Hematopoietic multipotent progenitor cell treated with erythropoietin and hydrocortisone succinate and interleukin-3 and kit ligand, for 15 days (in vitro differentiated cells): ENCODE measurements at places on chromosomes 3 and 15.

DNA sequence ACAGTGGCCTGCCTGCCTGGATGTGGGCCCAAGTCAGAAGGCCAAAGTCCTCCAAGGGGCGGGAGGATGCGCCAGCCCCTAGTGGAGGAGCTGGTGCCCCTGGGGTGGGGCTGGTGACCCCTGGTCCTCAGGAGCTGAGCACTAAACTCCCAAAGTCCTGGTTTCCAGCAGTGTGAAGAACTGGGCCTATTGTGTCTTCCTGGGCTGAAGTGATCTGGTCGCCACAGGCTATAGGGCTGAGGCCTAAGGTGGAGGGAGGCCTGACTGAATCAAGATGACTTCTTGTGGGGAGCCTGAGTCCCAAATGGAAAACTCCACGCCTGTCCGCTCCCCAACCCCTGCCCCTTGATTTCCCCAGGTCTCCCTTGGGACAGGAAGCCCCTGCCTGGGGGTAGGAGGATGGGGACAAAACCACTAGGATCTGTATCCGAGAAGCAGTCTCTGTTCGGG lies 753 bp upstream of the FES start:
- DNase-seq: no peak

DNA sequence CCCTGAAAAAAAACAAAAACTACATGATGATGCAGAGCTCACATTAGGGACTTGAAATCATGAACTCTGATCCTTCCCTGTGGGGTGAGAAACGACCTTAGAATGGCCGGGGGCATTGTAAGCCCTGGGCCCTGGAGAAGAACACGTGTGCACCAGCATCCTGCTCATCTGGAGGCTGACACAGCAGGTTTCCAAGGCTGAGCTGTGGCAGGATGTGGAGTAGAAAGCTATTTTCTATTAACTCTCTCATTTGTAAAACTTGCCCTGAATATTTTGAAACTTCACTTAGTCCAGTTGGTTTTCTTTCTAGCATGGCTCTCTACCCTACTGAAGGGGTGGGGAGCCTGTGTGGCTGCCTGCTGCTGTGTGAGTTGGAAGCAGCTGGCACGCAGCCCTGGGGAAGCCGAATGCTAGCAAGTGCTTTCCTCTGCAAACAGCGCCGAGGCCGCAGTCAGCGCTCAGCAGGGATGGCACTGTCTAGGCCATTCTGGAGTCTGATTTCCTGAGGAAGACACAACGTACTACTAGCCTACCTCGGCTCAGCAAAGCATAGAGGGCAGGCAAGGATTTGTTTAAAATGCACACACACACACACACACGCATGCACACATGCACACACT lies 58.0 kb downstream of the GABRG3 start:
- no peak for DNase-seq

- DNase-seq: no peak
Measured at GRCh38 chr15:88077296-88078020, 179.1 kb downstream of the NTRK3 start.

DNA sequence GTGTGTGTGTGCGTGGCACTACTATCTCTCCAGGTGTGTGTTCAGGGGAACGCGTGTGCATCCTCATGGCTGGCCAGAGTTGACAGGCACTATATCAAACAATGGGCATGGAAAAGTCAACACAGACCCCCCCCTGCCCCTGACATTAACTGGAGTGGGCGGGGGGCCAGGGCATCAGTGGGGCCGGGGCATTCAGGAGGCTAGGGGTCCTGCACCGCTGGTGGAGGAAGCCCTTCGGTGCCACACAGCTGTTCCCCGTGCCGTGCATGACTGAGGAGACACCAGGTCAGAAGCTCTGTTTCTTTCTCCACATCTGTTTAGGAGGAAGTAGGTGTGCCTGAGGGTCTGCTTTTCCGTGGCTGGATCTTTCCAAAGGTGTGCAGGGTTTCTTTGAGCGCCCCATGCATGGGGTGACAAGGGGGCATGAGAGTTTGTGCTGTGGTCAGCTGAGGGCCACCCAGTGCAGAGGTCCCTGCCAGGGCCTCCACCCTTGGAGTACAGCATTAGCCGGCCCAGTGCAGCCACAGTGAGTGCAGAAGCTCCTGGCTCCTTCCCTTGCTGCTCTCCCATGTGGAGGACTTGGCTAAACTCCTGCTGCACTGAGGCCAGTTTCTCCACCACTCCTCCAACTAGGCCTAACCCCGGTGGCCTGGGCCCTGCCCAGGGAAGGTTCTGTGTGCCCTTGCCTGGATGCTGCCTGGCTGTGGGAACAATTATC lies 7.5 kb downstream of the C3orf22 start:
- no peak for DNase-seq

GRCh38 chr3:152676810-152677379 lies 158.0 kb upstream of the P2RY1 start:
- DNase-seq: no peak

DNA sequence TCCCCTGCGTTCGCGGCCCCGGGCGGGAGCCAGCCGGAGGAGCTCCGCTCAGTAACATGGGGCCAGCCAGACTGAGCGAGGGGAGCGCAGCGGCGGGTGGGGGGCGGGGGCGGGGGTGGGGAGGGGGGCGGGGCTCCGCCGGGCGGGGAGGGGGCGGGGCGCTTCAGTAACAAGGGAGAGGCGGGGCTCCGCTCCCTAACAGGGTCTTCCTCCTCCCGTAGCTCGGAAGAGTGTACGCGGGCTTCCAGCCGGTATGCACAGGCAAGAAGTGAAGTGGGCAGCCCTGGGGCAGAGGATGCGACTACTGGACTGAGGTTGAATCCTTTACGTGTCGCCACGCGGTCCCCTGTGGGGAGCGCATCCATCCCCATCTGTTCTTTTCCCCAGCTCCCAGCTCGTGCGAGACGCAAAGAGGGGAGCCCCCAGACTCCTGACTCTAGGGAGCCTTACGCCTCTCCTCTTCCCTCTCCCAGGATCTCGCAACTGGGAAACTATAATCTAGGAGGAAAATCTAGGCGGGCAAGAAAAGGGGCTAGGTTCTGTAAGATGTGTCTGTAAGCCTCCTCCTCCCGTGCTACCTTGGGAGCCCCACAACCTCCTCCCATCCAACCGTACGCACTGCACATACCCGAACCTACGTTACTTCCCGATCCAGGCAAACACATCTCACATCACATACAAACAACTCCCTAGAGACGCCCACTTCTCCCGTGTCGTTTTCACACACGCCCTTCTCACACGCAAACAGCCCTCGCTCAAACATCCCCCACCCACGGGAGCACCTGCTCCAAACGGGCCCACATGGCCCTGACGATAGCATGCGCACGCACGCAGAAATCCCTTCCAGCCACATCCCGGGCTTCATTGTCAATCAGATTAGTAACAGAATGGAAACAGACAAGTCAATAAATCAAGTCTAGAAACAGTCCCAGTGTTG lies at the start of gene SHF:
Gene SHF (minus strand): TSS at position 73 of the 937 bp plus-strand sequence. CDS start 15 bp downstream, at position 58.
- DNase-seq: no peak

DNA sequence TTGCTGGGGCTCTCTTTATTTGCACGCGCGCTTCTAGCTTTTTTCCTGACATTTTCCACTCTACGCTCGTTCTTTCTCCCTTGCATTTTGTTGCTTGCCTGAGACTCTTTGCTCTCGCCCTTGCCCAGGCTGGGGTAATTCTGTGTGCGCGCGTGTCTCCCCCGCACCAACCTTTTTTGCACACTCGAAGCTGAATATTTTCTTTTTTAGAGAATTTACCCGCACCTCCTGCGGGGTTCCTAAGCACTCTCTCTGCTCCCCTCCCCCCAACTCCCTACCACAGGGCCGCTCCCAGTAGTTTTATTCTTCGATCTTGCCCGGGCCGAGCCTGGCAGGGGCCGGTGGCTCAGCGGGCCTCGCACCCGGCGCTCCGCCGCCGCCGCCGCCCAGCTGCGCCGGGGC lies 732 bp downstream of the FAM43A start:
- DNase-seq: no peak

DNA sequence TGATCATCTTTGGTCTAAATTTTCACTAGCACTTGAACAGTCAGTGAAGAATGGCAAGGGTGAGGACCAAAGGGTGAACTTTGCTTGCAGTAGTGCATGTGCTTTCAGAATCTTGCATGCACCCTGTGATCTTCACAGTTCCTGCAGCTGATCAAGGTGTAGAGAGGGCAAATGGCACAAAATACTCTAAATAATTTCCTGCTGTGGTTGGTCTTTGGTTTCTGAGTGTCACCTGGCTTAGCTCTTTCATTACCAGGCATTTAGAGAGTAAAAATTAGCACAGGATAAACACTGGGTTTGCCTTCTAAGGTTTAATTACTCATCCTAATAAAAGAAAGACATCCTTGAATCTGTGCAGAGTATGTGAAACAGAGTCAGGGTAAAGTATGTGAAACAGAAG lies 11.4 kb downstream of the TIPARP start:
- no peak for DNase-seq

- no peak for DNase-seq
Measured at GRCh38 chr3:21390136-21390535, 360.9 kb downstream of the ZNF385D start.

GRCh38 chr3:188573956-188574355 lies 420.0 kb downstream of the LPP start:
- DNase-seq: no peak

- no peak for DNase-seq
Measured at GRCh38 chr15:88681610-88682221, 42.9 kb downstream of the ISG20 start.

DNA sequence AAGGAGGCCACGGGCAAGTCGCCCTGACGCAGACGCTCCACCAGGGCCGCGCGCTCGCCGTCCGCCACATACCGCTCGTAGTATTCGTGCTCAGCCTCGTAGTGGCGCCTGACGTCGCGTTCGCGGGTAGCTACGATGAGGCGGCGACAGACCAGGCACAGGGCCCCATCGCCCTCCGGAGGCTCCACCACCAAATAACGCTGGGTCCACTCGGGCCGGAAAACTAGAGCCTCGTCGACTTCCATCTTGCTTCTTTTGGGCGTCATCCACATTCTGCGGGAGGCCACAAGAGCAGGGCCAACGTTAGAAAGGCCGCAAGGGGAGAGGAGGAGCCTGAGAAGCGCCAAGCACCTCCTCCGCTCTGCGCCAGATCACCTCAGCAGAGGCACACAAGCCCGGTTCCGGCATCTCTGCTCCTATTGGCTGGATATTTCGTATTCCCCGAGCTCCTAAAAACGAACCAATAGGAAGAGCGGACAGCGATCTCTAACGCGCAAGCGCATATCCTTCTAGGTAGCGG lies at the start of gene EPM2AIP1:
Gene EPM2AIP1 (minus strand): TSS at position 326 of the 520 bp plus-strand sequence. CDS start 54 bp downstream, at position 272.
- no peak for DNase-seq

GRCh38 chr3:192417017-192417416 lies 310.3 kb downstream of the FGF12 start:
- no peak for DNase-seq

DNA sequence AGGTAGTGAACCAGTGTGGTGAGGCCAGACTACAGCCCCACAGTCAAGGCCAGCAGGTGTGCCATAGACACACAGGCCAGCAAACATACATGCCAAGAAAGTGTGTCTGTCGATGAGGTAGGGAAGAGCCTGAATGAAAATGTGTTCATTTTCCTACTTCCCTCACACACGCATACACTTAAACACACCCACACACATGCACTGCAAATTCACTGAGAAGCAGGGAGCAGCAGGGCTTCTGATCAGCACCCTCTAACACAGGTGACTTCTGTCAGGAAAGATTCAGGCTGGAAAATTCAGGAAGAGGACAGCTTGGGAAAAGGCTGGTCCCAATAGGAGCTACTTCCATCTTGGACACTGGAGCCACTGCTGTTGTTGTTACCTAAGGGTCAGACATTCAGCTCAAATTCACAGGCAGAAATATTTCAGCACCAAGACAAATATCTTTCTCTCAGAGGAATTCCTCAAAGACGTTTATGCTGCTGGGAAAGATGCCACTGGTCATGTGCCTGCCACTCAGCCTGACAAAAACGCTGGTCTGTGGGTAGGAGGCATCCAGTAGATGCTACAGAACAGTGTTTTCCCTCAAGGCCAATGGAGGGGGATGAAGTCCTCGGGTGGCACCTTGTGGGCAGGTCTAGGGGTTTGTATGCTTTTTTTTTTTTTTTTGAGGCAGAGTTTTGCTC lies 40.9 kb upstream of the LARS2 start:
- no peak for DNase-seq

- DNase-seq: no peak
Measured at GRCh38 chr15:66027268-66027805, 158.0 kb downstream of the RAB11A start.

DNA sequence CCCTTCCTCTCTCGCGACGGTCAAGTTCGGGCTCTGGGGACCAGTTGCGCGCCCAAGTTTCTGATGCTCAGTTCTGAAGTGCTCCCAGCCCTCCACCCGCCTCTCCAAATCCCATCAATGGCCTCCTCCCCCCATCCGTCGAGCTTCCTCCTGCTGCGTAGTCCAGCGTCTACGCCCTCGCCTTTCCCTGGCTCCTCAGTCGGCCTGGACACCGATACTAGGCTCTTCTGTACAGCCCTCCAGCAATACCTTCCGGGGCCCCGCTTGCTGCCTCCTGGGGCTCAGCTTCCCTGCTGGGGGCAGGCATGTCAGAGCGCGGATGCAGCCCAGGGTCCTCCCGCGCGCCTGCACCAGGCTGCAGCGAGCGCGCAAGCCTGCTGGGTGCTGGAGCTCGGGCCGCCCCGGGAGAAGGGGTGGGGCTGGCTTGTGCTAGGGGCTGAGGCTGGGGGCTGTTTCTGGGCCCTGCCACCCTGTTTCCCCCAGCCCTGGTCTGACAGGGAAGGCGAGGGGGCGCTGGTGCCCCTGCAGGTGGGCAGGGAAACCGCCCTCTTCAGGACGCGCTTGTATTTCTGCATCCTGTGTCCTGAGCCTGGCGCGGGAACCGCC lies 353.3 kb upstream of the SUCLG2 start:
- DNase-seq: no peak

- no peak for DNase-seq
Measured at GRCh38 chr3:178058629-178059028, 477.6 kb upstream of the KCNMB2 start.

DNA sequence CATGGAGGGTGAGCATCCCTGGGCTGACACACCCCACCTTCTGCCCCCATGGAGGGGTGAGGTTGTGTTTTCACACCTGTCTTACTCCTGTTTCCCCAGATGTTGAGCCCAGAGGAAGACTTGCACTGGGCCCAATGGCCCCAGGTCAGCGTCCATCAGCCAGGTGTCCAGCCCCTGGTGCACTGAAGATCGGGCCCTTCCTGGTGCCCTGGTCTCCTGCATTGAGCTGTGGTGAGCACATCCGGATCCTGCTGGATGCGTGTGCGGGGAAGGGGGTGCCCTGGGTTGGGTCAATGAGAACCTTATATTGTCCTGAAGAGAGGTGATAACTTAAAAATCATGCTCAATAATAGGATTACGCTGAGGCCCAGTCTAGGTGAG lies 227.3 kb downstream of the SNRPN start:
- DNase-seq: no peak
